ENCODE measurements at places on chromosomes 4 and X.

- no peak for DNase-seq
Measured at GRCh38 chrX:57083143-57083542, 38.2 kb downstream of the SPIN2B start.

DNA sequence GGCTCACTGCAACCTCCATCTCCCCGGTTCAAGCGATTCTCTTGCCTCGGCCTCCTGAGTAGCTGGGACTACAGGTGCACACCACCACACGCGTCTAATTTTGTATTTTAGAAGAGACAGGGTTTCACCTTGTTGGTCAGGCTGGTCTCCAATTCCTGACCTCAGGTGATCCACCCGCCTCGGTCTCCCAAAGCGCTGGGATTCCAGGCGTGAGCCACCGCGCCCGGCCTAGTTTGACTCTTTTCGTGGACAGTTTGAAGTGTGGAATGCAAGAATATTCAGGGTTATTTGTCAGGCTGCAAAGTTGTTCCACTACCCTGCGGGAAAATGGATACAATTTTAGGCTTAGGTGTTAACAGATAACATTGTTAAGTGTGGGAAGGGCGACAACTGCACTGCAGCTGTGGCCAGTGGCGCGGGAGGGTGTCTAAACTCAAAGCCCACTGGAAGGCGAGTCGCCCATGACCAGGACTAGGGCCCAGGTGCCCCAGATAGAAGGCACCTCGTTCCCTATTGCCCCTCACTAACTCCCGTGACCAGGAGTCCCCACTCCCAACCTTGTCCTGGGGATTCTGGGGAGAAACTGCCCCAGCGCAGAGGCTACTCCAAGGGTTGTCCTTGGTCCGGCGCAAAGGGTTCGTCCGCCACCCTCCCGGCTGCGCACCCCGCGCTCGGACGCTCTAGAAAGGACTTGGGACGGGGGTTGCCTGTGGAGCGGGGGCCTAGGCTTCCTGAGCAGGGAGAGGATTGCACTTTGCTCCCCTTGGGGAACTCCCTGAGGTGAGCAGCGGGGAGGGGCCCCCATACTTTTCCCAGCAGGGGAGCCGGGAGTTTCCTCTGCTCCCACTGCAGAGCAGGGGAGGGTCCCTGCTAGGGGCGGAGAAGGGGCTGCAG is 1.1 kb upstream of the CD99 start:
- DNase-seq = no peak

DNA sequence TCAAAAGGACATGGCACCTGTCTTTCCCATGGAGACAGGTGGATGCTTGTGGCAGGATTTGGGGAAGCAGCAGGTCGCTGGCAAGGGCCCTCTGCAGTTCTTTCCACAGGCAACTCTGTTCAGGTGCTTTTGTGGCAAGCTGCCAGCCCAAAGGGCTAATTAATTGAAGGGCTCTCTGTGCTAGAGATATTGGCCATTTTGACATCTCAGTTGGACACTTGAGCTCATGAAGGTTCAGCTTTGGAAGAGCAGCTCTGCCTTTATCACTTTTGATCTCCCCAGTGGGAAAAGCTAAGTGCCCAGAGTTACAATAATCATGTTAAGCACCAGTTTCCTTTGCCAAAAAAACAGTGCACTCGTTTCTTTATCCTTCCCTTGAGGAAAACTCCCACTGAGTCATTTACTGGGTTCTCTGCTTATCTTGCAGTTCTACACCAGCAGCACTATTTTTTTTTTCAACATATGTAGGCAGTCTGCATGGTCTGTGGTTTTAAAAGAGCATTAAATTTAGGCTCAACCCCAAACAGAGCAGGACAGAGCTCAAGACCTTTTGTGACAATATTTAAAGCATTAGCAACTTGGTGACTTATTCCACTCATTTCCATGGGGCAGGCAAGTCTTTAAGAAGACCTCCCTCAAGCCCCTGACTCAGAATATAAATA is 336.4 kb upstream of the RASGEF1B start:
- DNase-seq = no peak

GRCh38 chr4:17930256-17930655 is 91.3 kb downstream of the LCORL start:
- no peak for DNase-seq

DNA sequence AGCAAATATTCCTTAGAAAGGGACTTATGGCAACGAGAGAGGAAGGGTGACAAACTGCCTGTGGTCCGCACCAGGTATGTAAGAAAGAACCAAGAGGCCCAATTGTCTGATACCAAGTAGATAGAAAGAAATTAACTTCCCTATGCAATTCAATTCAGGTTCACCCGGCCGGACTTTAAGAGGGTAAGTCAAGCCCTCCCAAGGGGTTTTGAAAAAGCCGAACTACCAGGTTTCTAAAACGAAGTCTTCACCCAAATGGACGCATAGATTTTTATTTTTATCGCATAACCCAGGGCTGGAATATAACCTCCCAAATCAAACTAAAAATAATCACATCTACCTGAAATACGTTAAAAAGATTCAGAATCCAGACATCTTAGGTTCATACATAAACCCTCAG is 1.6 kb upstream of the MAB21L2 start:
- no peak for DNase-seq

- DNase-seq = no peak
Measured at GRCh38 chr4:133278591-133278990, 129.5 kb downstream of the PCDH10 start.

DNA sequence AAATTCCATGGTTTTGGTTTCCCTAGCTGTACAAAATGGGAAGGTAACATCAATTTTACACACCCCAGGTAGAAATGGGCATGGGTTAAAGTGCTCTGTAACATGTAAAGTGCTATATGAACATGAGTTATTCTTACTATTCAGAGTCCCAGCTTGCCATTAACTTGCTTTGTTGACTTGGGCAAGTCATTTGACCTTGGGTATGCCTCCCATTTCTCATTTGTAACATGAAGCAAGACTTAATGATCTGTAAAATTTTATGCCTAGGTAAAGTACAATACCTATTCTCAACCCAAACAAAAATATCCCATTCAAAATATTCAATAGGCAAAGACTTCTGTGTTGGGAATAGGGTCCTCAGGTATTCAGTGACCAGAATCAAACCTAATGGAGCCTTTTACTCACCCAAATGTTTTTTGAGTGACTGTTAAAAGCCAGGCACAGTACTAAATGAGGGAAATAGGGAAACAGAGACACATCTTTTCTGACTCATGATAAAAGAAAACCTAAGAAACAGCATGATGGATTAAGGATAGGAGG is 126.6 kb downstream of the SH3RF1 start:
- DNase-seq = no peak

GRCh38 chr4:104866809-104867208 is 279.9 kb upstream of the TET2 start:
- no peak for DNase-seq

DNA sequence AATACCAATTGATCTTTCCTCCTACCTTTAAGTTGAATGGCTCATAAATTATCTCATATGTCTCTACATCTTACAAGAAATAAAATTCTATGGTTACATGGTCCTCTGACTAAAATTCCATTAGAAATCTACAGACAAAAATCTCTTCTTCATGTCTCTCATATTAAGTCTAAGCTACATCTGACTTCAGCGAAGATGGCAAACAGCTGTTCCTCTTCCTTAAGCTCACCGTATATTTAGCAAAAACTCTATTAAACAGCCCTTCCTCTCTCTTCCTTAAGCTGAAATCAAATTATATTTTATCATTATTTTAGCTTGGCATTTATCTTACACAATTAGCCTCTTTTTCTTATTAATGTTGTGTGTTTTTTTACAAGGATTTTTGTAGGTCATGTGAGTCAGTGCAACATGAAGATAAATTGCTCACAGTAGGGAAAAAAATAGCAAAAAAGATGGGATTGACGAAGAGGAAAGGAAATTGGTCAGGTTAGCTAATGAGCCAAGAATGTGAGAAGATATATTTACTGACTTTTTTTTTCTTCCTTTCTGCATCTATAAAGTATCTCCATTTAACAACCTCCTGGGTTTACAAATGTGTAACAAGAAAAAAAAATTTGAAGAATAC is 2412.8 kb downstream of the ARAP2 start:
- no peak for DNase-seq

DNA sequence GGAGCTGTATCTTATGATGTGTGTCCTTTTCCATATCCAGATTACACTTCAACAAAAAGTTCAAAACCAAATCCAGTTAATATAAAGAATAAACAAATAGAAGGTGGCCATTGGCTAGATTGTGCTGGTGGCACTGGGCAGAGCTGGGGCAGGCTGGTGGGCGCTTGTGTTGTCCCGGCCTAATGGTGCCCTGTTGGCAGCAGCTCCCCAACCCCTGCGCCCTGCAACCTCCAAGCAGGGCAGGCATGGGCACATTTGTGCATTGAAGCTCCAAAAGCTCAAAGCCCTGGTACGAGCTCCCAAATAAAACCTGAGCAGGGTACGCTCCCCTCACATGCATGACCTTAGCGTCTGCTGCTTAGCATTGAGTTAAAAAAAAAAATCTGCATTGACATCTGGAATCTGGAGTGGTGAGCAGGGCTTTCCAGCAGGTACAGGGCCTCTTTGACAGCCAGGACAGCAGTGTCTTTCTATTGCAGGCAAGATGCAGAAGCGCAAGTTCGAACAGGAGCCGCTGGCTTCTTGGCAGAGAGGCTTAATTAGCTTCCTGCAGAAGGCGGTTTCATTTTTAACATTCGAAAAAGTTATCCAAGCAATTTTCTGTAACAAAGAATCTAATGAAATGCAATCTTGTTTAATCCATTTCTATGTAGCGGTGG is 25.9 kb upstream of the NYX start:
- no peak for DNase-seq

DNA sequence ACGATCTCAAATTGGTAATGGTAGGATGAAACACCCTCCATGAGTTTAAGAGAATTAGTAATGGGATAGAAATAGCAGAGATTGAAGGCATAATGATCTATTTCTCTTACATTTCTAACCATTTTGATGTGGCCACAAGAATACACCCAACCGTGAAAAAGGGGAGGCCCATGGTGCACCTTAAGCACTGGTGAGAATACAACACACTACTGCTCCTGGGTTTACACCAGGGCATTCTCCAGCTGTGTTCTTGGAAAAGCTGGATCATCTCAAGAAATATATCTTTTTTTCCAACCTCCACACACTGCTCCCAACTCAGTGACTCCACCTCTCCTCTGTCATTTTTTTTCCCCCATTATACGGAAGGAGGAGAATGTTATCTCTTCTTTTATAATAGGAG is 1.5 kb downstream of the QRFPR start:
- DNase-seq = no peak

GRCh38 chrX:50100188-50100587 is 100.6 kb downstream of the AKAP4 start:
- no peak for DNase-seq

- no peak for DNase-seq
Measured at GRCh38 chr4:20276848-20277247, 25.1 kb downstream of the SLIT2 start.

DNA sequence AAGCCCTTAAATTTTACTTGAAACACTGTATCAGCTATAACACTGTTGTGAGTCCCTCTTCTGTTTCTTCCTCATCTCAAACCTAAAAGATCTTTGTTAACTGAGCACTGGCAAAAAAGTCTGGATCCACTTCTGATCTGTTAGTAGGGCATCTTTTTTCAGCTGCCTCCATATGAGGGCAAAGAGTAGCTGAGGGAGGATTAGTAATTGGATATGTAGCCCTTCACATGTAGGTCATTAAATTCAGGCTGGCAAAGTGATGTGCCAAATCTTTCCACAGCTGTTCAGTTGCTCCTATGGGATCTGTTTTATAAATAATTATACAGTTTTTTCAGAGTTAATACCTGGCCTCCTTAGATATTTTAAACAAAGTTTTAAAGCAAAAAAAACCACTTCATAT is 1.1 kb upstream of the TRMT10A start:
- no peak for DNase-seq

GRCh38 chr4:118989098-118990080 is 100.7 kb downstream of the SYNPO2 start:
- no peak for DNase-seq

DNA sequence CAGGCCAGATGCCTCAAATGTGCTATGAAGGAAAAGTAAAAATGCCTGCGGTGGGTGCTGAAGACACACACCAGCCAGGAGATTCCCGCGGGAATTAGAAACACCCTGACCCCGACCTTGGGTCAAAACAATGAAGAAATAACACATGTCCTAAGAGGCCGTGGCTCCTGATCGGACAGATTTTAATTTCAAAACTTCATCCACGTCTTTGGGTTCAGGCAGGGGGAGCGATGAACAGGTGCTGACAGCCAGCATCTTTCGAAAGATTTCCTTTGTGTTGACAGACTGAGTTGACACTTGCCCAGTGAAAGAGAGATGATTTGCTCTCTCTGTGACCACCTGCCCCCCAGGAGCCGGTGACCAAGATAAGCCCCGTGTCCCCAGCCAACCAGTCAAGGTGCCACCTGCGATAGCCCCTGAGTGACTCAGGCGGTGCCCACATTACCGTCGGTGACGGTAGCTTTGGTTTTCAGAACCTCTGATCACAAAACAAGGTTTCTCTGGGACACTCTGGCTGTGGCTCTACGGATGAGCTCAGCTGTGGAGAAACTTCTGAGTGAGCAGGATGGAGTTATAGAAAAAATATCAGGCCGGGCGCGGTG is 11.0 kb upstream of the IL3RA start:
- DNase-seq = no peak
